Activated T-cell treated with anti-CD3 and anti-CD28 coated beads, Interleukin-2, amount 50 U/mL, for 72 hours (primary cell): ENCODE measurements at places on chromosomes 11 and 22. TPM values are rescaled to one million over a fixed set of nuclear protein-coding genes. Genes with fewer than 3 reads are reported as not detected.

TRIM51 gene
- total RNA-seq = not detected

C11orf97 gene
- total RNA-seq = not detected

PANX3 gene
- not detected for total RNA-seq

KIRREL3 gene
- not detected for total RNA-seq

MIOX gene
- total RNA-seq = 5.2 TPM
